ENCODE measurements at places on chromosomes 1 and 21. TPM values are rescaled to one million over a fixed set of nuclear protein-coding genes. Genes with fewer than 3 reads are reported as not detected.

The HCN3 gene
- total RNA-seq, result 3.3 TPM

The S100A7A gene
- not detected for total RNA-seq

The SLC25A44 gene
- total RNA-seq, result 26.3 TPM

The RORC gene
- not detected for total RNA-seq

The LRRC8B gene
- total RNA-seq, result 15.9 TPM

The WARS2 gene
- 11.8 TPM for total RNA-seq

The SH3BGR gene
- total RNA-seq, result 0.42 TPM

The COPA gene
- 167 TPM for total RNA-seq

The ASCL5 gene
- not detected for total RNA-seq

The LAPTM5 gene
- total RNA-seq, result 73.0 TPM

The FAAH gene
- not detected for total RNA-seq

The ZNF124 gene
- total RNA-seq, result 25.6 TPM

The SPRR5 gene
- total RNA-seq, result not detected

The CHAF1B gene
- 16.4 TPM for total RNA-seq
